ENCODE measurements at places on chromosomes 3 and 15.

- no peak for DNase-seq
Observed at GRCh38 chr3:33111581-33111980, 2.2 kb upstream of the CRTAP start.

GRCh38 chr15:55796321-55796965, 53.5 kb upstream of the PRTG start:
- DNase-seq: no peak

- DNase-seq: no peak
Observed at GRCh38 chr3:111605493-111605892, 10.3 kb upstream of the ZBED2 start.

- DNase-seq: no peak
Observed at GRCh38 chr3:59839810-59840515, 790.1 kb upstream of the CFAP20DC start.

GRCh38 chr3:163878396-163878795, 1199.9 kb downstream of the SI start:
- DNase-seq: no peak

DNA sequence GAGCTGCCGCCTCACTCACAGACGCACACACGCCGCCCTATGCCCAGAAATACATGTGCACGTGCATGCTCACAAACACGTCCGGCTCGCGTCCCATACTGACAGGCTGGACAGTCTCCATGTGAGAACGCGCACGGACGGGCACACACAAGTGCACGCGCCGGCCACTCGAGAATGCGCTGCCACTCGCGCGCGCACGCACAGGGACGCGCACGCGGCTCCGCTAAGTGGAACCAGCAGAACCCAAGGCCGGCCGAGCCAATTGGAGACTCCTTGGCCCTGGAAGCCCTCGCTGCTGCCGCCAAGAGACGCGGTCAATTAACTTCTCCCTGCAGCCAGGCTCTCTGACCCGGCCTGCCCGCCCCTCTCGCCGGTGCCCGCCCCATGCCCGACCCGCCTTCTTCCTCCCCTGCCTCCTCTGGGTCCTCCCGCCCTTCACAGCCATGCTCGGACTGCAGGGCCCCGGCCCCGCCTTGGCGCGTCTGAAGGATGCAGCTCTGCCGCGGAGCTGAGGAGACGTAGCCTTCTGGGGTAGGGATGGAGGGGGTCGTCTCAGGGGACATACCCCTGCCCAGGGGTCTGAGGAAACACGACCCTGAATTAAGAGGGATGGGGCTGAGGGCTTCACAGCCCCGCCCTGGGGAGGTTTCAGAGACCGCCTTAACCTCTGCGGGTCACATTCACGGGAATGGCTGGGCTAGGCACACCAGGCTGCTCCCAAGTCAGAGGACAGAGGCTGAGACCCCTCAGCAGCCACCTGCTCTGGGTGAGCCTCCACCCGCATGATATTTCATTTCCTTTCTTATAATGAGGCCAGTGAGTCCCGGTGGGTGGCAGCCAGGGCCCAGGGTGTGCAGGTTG, 15.0 kb downstream of the PTH1R start:
- DNase-seq: no peak

- DNase-seq: no peak
Observed at GRCh38 chr3:153295901-153296300, 133.9 kb downstream of the RAP2B start.

DNA sequence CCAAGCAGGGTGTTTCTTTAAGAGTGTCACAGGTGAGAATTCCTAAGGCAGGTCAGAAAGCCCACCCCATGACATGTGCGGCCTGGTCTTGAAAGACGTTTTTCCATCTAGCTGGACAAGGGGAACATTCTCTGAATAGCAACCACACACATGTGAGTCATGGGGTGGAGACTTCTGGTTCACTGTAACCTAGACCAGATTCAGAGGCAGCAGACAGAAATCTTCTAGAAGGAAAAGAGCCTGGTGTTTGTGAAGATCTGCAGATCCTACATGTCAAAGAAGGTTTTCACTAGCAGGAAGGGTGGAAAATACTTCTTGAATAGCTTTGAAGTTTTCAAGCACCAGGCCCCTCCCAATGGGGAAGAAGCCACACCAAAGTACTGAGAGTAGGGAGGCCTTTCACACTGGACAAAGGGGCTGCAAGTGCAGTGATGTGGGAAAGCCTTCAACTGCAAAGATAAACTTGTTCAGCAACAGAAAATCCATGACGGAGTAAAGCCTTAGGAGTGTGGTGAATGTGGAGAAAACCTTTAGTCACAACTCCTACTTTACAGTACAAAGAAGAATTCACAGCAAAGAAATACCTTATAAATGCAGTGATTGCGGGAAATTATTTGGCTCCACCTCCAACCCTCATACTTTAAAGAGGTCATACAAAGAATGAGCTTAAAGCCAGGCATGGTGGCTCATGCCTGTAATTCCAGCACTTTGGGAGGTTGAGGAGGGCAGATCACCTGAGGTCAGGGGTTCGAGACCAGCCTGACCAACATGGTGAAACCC, 17.6 kb downstream of the ADAM10 start:
- no peak for DNase-seq

DNA sequence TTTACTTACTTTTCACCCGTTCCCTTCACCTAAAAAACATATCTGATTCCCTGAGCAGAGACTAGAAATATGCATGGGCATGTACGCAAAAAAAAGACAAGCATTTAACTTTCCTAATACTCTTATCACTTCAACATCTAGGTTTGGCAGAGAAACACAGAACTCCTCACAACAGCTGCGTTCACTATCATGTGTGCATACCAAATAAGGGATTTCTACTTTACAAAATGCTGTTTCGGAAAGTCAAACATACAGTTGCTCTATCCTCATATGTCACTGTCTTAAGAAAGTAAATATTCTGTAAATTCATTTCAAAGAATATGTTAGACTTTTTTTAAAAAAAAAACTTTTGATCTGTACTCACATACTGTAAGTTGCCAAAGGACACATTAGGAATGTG, 65.1 kb upstream of the CBLB start:
- no peak for DNase-seq

DNA sequence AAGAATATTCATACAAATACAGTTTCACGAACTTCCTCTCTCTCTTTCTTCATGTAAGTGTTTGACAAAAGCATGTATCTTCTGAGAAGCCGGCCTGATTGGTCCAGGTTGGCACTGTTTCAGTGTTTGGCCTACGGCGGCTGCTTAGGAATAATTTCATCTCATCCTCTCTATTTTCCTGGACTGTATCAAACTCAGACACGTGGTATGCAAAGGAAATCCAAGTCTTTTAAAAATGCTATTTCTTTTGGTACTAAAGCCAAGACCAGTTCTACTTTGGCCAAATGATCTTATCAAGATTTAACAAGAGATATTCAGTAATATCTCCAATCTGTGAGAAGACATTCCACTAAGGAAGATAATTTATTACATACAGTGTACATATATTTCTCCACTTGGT, 152.8 kb downstream of the TIGIT start:
- no peak for DNase-seq

GRCh38 chr3:111690242-111690641, 95.1 kb upstream of the ZBED2 start:
- DNase-seq: peak; percentile 11

GRCh38 chr15:80839764-80840130, 60.6 kb downstream of the CEMIP start:
- no peak for DNase-seq

- no peak for DNase-seq
Observed at GRCh38 chr3:52370531-52370930, 54.4 kb downstream of the DNAH1 start.

DNA sequence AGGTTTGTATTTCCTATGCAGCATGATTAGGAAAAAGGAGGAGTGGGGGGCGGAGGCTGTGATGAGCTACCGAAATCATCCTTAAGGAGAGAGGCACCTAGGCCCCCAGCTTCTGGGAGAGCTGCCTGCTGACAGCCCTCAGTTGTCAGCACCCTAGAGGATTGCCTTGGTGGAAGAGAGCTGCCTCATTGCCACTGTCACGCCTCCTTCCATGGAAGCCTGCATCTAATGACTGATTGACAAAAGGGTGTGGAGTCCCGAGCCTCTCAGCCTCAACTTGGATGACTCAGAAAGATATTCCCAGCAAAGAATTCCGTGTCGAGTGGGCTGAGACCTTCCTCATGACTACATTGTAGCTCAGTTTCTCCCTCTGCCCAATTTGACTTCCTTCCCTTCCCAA, 320.4 kb upstream of the PROK2 start:
- DNase-seq: no peak

DNA sequence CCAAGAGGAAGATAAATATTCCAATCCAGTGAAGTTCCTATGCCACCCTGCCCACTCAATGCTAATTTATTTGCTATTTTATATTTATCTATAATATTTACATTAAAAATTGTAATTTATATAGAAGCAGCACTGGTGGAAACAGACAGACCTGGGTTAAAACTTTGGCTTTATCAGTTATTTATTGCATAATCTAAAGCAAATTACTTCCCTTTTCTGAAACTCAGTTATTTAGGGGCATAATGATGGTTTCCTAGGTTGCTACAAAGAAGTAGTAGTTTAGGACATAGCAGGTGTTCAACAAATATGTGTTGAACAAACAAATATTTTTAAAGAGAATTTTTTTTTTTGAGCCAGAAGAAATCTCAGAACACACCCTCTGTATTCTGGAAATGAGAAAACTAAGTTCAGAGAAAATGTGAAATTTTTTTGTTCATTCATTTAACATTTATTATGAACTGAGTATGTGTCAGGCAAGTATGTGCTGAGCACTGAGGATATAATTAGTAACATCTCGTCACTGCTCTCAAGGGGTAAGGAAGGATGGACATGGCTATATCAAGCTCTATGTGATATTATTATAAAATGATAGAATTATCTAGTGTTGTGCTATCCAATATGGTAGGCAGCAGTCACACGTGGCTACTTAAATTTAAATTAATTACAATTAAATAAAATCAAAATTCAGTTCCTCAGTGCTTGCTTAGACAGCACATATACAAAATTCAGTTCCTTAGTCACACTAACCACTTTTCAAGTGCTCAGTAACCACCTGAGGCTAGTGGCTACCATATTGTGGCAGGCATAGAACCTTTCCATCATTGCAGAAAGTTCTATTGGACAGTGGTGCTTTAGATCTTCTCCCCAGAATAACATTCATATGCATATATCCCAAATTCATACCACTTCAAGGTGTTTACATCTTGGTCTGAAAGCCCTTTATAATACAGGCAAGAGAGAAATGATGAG, 7.0 kb upstream of the UBE2Q2 start:
- no peak for DNase-seq

- no peak for DNase-seq
Observed at GRCh38 chr15:101378171-101378755, 83.2 kb upstream of the SNRPA1 start.
